ENCODE measurements at places on chromosomes 6 and 20.

- no peak for DNase-seq
These were observed 842 bp downstream of the POLR1C start for GRCh38 chr6:43517505-43518357.

GRCh38 chr6:6810727-6811126 lies 222.2 kb downstream of the LY86 start:
- no peak for DNase-seq

DNA sequence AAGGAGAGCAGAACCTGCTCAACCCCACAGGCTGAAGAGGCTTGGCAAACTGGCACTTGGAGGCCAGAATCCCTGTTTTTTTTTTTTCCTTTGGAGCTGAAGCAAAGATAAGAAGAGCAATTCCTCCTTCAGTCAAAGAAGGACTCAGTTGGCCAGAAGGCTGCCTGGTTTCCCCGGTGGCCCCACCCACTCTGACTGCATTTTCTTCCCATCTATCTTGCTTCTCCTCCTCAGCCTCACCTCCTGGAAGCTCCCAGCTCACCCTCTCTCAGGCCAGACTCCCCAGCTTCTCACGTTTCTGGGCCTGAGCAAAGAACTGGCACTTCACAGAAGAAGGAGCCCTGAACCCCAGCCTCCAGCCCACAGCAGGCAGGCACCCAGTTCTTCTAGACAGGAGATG lies 2.4 kb downstream of the LRFN2 start:
- DNase-seq, result no peak

DNA sequence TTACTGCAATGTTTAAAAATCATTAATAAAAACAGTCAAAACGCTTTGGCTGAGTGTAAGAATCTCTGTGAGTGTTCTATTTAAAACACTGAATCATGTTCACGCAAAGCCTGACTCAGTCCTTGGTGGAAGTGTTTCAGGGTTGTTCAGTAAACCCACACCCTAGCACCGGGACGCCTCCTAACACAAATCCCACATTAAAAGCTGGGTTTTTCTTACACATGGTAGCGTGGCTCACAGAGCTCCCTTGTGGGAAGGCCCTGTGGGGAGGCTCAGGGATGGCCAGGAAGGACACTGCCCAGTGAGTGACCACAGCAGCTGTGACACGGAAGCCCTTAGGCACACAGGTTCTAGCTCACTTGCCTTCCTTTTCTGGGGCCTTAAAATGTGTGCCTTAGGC lies 80.2 kb downstream of the GMPR start:
- DNase-seq, result no peak

GRCh38 chr6:5398530-5398929 lies 137.2 kb downstream of the FARS2 start:
- peak; percentile 39 for DNase-seq

DNA sequence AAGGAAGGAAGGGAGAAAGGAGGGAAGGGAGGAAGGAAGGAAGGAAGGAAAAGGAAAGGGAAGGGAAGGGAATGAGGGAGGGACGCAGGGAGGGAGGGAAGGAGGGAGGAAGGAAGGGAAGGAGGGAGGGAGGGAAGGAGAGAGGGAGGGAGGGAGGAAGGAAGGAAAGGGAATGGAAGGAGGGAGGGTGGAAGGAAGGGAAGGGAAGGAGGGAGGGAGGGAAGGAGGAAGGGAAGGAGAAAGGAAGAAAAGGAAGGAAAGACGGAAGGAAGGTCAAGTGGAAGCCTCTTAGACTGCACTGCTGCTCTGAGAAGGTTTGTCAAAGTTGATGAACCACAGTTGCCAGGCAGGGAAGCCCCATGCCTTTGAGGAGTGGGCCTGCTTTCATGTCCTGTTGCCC lies 324.3 kb upstream of the ZFP64 start:
- DNase-seq, result no peak

DNA sequence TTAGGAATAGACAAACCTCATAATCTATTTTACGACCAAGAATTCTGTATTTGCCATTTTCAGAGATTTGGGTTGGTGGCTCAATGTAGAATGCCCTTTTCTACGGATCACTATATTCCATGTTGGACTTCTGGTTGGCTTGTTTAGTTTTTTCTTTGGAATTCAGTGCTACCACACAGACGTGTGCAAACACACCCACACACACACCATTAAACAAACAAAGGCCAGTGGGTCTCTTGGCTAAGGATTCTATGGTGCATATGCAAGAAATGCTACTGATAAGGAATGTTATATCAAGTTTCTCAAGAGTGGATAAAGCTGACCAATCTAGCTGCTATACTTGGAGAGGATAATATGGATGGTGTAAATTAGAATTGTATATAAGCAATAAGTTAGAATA lies 8.0 kb downstream of the ABT1 start:
- DNase-seq, result no peak

Data from COR-L47 (cell line).